ENCODE measurements at places on chromosomes 7 and 10. TPM values are rescaled to one million over a fixed set of nuclear protein-coding genes. Genes with fewer than 3 reads are reported as not detected.

CDCA7L gene
- total RNA-seq, result 15.7 TPM

EN2 gene
- total RNA-seq, result 1.0 TPM

LIPK gene
- not detected for total RNA-seq

HOXA6 gene
- 1.8 TPM for total RNA-seq

CDHR1 gene
- not detected for total RNA-seq
